ENCODE measurements at places on chromosomes 13 and 19.
A peak's percentile ranks its signal among the peaks of the same experiment; 100 is the strongest.

DNA sequence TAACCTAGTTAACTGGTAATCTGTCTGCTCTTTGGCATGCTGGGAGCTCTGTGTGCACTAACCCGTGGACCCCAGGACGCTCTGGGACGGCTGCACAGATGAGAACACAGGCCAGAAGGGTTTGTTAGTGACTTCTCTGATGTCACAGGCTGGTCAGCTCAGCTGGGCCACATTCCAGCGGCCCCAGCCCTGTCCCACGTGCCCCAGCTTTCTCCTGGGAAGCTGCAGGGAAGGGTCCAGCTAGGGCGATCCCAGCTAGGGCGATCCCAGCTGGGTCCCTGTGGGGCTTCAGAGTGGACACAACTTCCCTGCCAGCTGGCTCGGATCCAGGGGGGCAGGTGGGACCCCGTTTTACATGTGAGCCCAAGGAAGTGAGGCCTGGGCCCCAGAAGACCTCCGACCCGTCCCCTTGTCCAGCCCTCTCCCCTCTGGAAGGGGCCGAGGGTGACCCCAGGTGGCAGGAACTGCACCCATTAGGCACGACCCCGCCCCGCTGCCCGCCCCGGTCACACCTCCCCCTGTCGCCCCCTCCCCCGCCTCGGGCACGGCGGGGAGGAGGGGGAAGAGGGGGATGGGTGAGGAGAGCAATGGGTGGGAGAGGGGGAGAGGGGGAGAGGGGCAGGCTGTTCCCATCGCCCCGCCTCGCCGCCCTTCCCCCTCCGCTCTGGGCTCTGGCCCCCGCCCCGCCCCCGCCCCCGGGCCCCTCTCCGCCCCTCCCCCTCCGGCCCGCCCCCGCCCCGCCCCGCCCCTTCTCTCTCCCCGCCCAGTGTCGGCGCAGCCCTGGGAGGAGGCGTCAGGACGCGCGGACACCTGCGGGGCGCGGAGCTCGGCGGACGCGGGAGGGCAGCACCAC is 75.2 kb upstream of the MCF2L start:
- peak; percentile 23 for DNase-seq

GRCh38 chr13:38417727-38418126 is 68.1 kb downstream of the UFM1 start:
- DNase-seq: peak; percentile 71

DNA sequence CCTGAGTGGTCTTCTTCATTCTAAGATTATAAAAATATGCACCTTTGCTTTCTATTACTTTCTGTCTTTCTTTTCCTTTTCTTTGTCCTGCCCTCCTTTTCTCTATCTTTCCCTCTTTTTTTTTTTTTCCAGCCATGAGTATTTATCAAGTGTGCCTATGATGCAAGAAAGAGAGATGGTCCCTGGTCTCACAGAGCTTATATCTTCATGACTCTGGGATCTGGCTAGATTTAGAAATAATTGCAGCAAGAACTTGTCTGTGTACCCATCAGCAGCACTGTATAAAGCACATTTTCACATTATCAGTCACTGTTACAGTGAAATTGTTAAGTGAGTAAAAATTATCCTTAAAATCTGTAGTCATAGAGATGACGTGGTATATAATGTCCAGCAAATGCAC is 31.6 kb upstream of the GAS6 start:
- no peak for DNase-seq

DNA sequence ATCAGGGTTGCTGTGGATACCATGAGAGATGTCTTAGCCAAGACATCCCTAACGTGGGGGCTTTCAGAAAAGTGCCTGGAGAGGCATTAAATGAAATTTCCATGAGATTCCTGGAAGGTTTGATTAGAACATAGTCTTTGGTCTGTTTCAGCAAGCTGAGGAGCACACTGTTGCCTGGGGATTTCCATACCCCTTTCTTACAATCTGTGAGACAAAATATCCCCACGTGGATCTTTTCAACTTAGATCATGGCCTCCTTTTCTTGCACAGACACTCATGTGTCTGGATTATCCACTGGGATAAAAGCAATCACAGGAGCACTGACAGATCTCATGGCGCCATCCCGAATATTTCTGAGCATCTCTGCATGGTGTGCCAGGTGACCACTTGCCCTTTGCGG is 41.7 kb downstream of the GPR12 start:
- no peak for DNase-seq

- no peak for DNase-seq
These were observed 11.4 kb downstream of the EFNB2 start for GRCh38 chr13:106524108-106524507.
